Right lobe of liver (tissue), 6 donors: ENCODE measurements at places on chromosomes 12 and 14. TPM values are rescaled to one million over a fixed set of nuclear protein-coding genes. Genes with fewer than 3 reads are reported as not detected.

DNA sequence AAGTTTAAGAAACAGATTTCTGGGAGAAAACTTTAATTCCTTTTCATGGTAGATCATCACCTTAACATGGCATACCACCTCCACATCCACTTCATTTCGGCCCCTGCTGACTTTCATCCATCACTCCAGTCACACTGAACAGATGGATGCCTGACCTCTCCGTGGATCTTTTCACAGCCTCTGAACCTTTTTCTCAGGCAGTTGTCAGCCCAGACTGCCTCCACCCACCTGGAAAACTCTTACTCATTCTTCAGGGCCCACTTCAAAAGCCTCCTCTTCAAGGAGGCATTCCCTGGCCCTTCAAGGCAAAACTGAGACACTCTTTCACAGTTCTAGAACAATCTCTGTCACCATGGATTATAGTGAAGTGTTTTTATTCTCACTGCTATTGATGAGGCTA is 52.9 kb downstream of the GXYLT1 start:
- H3K27ac ChIP-seq = no peak overlapping the region
- no peaks in the 10 kb centered on the region for H3K27me3 ChIP-seq
- no peak for DNase-seq
- no peaks in the 10 kb centered on the region for H3K4me1 ChIP-seq
- no peak overlapping the region for H3K4me3 ChIP-seq

- H3K36me3 ChIP-seq = no peaks in the 10 kb centered on the region
- DNase-seq = peak; percentile 46
- peak overlapping the region; percentile 58 for H3K4me3 ChIP-seq
- H3K27me3 ChIP-seq = no peaks in the 10 kb centered on the region
- H3K4me1 ChIP-seq = peaks cover 9% of the 10 kb centered on the region
- peak overlapping the region; percentile 93 for H3K27ac ChIP-seq
Observed at GRCh38 chr12:118061873-118062843, 1.2 kb upstream of the WSB2 start.

DNA sequence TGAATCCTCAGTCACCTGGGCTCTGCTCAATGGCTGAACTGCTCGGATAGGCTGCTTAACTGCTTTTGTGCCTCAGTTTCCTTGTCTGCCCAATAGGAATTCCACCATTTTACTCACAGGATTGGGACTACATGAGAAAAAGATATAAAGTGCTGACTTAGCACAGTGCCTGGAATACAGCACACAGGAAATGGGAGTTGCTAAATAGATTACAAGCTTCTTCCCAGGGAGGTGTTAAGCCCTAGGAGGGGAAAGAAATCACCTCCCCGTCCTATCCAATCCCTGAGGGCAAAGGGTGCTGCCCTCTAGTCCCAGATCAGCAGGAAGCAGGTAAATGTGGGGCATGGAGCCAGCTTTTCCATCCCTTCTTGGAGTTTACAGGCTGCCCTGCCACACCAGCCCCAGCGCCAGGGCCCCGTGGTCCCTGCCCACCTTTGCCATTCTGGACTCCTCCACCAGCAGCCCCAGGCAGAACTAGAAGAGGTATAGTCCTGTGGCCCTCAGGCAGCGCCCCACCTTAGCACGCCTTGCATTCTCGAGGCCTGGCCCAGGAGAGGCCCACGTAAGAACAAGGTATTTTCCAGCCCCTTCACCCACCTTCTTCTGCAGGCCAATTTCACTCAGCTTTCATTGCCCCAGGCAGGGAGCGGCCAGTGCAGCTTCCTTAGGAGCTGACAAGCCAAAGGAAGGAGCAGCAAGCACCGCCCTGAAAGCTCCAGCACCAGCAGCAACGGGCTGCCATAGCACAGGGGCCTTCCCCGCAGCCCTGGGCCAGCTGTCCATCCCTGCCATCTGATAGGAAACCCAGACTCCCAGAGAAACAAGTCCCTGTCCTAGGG is 28.8 kb upstream of the RPLP0 start:
- H3K27me3 ChIP-seq = no peaks in the 10 kb centered on the region
- H3K4me1 ChIP-seq = no peaks in the 10 kb centered on the region
- no peaks in the 10 kb centered on the region for H3K36me3 ChIP-seq
- no peak overlapping the region for H3K4me3 ChIP-seq

- no peak overlapping the region for H3K4me3 ChIP-seq
- H3K36me3 ChIP-seq = no peaks in the 10 kb centered on the region
- H3K4me1 ChIP-seq = peaks cover 28% of the 10 kb centered on the region
- peak overlapping the region; percentile 51 for H3K27ac ChIP-seq
- peak; percentile 67 for DNase-seq
- H3K27me3 ChIP-seq = no peaks in the 10 kb centered on the region
Observed at GRCh38 chr12:16012117-16012516, 101.0 kb downstream of the DERA start.

GRCh38 chr12:2287589-2287988 is 234.8 kb downstream of the CACNA1C start:
- H3K4me3 ChIP-seq = no peak overlapping the region
- no peak overlapping the region for H3K27ac ChIP-seq
- DNase-seq = no peak
- H3K27me3 ChIP-seq = no peaks in the 10 kb centered on the region
- H3K4me1 ChIP-seq = no peaks in the 10 kb centered on the region

DNA sequence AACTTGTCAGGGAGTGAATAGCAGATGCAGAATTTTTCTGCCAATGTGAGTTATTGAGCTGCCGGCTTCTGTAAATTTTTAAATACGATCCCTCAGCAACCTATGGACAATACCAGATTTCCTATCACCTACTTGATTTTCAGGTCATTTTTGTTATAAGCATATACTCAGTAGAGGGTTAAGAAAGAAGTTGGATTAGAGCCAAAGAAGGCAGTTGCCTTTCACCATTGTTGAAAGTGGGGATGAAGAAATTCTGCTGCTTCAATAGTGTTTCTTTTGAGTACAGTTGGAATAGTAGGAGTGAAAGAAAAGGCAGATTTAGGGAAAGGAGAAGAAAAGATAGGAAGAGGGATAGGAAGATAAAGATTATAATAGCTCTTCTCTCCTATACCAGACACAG is 197.1 kb downstream of the ATP23 start:
- H3K27ac ChIP-seq = no peak overlapping the region
- no peak overlapping the region for H3K4me3 ChIP-seq
- DNase-seq = no peak
- H3K4me1 ChIP-seq = no peaks in the 10 kb centered on the region

GRCh38 chr14:85959063-85959462 is 429.1 kb downstream of the FLRT2 start:
- DNase-seq = no peak
- no peak overlapping the region for H3K4me3 ChIP-seq
- H3K27me3 ChIP-seq = no peaks in the 10 kb centered on the region
- H3K36me3 ChIP-seq = no peaks in the 10 kb centered on the region
- H3K27ac ChIP-seq = no peak overlapping the region

DNA sequence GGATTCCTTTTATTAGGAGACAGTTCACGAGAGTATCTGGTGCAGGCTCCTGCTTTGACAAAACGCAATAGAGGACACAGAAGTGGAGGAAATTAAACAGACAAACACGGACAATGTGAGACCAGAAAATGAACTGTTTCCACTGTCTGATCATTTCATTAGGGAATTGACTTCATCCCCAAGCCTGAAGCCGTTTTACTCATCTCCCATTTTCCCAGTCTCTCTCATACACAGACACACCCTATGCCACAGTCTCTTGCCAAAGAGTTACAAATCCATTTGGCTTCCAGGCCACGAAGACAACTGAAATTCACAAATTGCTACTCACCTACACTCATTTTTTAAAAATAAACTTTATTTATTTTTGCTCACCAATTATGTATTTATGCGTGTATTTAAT is 1087.8 kb upstream of the TMEM132C start:
- H3K4me1 ChIP-seq = no peaks in the 10 kb centered on the region
- no peak overlapping the region for H3K4me3 ChIP-seq
- no peaks in the 10 kb centered on the region for H3K27me3 ChIP-seq
- no peak overlapping the region for H3K27ac ChIP-seq

GRCh38 chr14:63964113-63964512 is 111.3 kb downstream of the SYNE2 start:
- H3K4me3 ChIP-seq = no peak overlapping the region
- DNase-seq = no peak
- no peak overlapping the region for H3K27ac ChIP-seq
- H3K4me1 ChIP-seq = no peaks in the 10 kb centered on the region
- H3K36me3 ChIP-seq = no peaks in the 10 kb centered on the region

- no peaks in the 10 kb centered on the region for H3K36me3 ChIP-seq
- no peaks in the 10 kb centered on the region for H3K27me3 ChIP-seq
- no peak for DNase-seq
- no peak overlapping the region for H3K4me3 ChIP-seq
Observed at GRCh38 chr12:40344312-40344711, 119.5 kb downstream of the LRRK2 start.

DNA sequence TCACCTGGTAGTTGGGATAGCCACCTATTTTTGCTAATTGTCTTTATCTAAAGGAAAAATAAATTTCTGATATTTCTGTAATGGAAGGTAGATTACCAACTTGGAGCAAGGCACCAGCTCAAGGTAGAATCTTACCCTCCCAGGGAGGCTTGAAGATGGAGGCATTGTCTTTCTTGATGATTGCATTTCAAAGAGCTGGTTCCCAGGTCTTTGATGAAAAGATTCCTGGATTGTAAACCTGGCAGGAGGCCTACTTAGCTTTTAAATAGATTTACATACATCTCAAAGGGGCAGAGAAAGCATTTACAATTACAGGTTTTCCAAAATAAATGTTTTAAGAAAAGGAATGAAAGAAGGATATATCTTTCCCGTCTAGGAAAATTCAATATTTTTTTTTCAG is 729.2 kb downstream of the LRFN5 start:
- no peak for DNase-seq
- no peak overlapping the region for H3K27ac ChIP-seq
- no peaks in the 10 kb centered on the region for H3K4me1 ChIP-seq
- H3K4me3 ChIP-seq = no peak overlapping the region
- no peaks in the 10 kb centered on the region for H3K36me3 ChIP-seq
- H3K27me3 ChIP-seq = no peaks in the 10 kb centered on the region

- no peaks in the 10 kb centered on the region for H3K4me1 ChIP-seq
- no peak overlapping the region for H3K4me3 ChIP-seq
- no peaks in the 10 kb centered on the region for H3K36me3 ChIP-seq
- no peak for DNase-seq
- no peak overlapping the region for H3K27ac ChIP-seq
Observed at GRCh38 chr14:86153480-86153879, 623.5 kb downstream of the FLRT2 start.

GRCh38 chr14:50620341-50620740 is 47.8 kb downstream of the SAV1 start:
- H3K4me1 ChIP-seq = no peaks in the 10 kb centered on the region
- H3K27ac ChIP-seq = no peak overlapping the region
- no peak overlapping the region for H3K4me3 ChIP-seq
- H3K36me3 ChIP-seq = no peaks in the 10 kb centered on the region
- no peak for DNase-seq

The MYH6 gene
- total RNA-seq = 0.12 TPM

The MTHFD1 gene
- total RNA-seq = 234 TPM

The HOXC12 gene
- not detected for total RNA-seq

The LGR5 gene
- total RNA-seq = 0.15 TPM

The MRPL42 gene
- 35.8 TPM for total RNA-seq

The SVOP gene
- not detected for total RNA-seq

The JPH4 gene
- total RNA-seq = not detected
